ENCODE measurements at places on chromosomes 4 and X.

DNA sequence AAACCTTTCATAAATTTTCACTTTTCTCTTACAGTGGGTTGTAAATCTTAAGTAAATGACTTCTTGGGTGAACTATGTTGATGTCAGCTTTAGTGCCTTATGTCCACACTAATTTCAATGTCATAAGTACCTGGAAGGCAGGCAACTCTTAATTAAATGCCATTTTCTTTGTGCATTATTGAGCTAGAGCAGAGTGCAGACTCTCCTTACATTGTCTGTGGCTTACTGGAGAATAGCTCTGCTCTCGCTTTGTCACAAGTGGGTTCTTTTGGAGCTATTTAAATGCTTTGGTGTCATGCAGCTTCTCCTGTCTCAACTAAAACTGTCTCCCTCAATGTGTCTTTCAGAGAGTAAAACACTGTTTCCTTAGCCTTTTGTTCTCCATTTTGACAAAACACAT, 411.6 kb downstream of the STIM2 start:
- no peak for DNase-seq

DNA sequence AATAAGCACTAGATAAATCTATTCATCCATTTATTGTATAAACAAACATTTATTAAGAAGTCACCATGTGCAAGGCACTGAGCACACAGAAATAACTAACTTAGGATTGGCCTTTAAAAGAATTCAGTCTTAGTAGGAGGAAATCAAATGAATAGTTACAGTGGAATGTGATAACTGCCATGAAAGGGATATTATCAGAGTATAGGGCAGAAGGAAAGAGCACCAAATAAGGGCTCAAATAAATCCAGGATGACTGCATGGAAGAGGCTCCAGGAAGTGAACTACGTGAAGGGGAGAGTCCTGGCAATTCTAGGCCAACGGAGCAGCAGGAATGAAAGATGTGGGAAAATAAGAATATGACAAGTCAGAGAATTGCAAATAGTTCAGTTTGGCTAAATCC, 406.0 kb downstream of the INPP4B start:
- DNase-seq = no peak

GRCh38 chr4:139956507-139957017, 197.4 kb downstream of the MAML3 start:
- DNase-seq = no peak

- DNase-seq = no peak
Measured at GRCh38 chrX:72271812-72272211, 5.2 kb downstream of the RPS4X start.

GRCh38 chrX:48945517-48946348, 11.7 kb downstream of the OTUD5 start:
- peak; percentile 63 for DNase-seq

DNA sequence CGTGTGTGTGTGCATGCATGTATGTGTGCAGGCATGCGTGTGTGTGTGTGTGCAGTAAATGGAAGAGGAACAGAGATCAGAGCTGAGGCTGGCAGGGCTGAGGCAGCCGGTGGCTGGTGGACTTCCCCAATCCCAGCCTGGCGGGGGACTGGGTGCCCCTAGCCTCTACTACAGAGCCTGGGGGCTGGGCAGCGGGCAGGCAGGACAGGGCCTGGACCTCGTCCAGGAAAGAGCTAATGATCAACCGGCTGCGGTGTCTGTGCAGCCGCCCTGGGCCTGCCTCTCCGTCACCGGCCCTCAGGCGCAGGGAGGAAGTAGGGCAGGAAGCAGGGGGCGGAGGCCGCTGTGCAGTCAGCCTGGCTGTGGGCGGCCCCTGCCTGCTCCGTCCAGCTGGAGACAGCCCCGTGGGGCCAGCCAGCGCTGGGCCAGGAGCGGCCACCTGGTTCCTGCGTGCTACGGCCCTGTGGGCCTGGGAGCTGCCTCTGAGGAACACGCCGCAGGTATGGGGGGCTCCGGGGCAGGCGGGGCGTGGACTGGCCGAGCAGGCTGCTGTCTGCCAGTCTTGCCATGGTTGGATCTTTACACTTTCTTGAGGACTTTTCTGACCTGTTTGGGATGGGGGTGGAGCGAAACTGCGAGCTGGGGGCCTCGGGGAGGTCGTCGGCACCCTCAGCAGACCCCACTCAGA, at the start of gene SH3TC1:
Gene SH3TC1, plus strand, starts transcription at position 385 of the 688 bp plus-strand sequence. CDS start 5,905 bp downstream, outside the sequence.
- peak; percentile 67 for DNase-seq

- no peak for DNase-seq
Measured at GRCh38 chrX:4710618-4711433, 997.4 kb upstream of the PRKX start.

GRCh38 chr4:110516106-110516922, 40.4 kb downstream of the ENPEP start:
- DNase-seq = peak; percentile 79

DNA sequence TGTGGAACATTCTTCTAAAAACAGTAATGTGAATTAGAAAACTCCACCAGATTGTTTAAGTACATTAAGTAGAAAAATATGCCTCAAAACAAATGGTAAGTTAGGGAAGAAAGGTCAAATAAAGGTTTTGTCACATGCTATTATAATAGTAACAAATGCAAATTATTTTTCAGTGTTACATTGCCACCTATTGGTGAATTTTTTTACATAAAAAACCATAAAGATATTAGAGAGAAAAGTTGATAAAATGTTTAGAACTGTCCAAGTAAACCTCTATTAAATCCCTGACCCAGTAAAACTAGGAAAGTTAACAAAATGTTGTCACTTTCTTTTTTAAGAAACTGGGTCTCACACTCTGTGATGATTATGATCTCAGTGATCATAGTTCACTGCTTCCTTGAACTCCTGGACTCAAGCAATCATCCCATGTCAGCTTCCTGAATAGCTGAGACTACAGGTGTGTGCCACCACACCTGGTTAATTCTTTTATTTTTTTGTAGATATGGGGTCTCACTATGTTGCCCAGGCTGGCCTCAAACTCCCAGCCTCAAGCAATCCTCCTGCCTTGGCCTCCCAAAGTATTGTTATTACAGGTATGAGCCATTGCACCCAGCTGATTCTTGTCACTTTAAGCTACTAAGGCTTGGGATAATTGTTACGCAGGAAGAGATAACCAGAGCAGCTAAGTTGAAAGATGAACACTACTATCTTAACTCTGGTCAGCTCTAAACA, 157.6 kb downstream of the ATRX start:
- peak; percentile 1 for DNase-seq

DNA sequence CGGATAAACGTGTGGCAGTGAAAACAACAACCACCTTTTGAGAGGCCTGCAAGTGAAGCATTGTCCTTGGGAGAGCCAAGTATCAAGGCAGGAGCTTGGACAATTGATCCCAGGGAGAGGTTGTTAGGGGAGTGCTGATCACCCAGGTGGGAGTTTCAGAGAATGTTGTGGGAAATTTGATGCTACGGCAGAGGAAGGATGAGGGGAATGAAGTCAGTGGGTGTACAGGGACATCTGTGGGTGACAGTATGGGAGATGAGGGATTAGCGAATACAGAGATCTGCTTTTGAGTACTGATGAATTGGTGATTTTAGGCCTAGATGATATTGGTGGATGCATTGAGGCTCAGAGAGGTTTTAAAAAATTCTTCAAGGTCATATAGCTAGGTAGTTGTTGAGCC, 4.3 kb downstream of the GNL3L start:
- no peak for DNase-seq

DNA sequence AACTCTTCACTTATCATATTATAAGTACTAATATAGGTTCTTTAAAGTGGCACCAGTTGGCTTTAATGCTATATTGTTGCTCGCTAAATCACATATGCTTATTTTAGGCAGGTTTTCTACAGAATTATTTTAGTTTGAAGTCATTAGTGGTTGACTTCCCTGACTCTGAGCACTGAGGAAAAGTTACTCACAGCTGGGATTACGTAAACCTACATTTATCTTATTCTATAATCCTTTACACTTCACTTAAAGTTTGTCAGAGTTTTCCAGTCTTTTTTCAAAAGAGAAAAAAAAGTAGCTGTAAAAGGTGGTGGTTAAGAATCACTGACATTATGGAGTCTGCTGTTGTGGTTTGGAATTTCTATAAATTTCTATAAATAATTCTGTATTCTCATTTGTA, 5.8 kb downstream of the UGT2B4 start:
- DNase-seq = no peak

DNA sequence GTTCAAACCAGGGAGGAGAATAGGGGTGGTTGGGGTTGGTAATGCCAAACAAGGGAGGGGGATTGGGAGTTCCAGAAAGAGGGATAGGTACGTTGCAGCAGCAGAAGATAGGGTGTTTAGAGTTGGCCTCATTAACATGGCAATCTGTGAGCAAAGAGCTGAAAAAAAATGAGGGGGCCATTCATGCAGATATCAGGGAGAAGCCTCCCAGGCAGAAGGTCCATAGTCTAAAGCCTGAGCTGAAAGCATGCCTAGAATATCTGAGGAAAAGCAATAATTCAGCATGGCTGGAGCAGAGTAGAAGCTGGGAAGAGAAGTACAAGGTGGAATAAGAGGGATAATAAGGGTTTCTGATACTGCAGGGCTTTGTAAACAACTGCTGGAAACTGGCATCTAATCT, 550.9 kb upstream of the LCORL start:
- DNase-seq = no peak

DNA sequence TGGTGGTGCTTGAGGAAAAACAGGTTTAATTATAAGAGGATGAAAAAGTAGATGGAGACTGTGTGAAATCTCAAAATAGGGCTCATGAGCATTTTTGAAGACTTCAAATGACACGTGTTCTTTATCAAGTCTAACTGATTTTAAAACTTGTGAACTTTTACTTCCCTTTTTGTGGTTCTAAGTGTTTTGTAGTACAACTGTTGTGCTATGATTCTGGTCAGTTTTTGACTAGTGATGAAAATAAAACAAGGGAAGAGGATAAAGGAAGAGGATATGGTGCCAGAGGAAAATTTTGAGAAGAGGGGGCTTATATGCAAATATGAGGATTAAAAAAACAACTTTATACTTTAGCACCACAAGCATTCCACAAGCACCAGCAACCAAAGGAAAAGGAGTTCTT, 644.0 kb downstream of the RPA4 start:
- DNase-seq = no peak

DNA sequence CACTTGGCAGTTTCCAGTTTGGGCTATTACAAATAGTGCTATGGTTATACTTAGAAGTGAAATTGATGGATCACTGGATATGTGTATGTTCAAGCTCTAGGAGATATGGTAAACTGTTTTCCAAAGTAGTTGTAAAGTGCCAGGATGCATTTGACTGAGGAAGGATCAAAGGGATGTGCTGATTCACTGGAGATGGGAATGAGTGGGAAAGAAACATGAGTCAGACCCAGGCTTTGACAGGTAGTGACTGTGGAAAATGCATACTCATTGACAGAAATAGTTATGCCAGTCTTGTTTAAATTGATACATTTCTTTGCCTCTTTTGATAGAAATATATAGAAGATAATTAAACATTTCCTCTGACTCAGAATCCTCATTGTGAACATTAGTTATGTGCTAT, 77.9 kb downstream of the CEP135 start:
- no peak for DNase-seq

DNA sequence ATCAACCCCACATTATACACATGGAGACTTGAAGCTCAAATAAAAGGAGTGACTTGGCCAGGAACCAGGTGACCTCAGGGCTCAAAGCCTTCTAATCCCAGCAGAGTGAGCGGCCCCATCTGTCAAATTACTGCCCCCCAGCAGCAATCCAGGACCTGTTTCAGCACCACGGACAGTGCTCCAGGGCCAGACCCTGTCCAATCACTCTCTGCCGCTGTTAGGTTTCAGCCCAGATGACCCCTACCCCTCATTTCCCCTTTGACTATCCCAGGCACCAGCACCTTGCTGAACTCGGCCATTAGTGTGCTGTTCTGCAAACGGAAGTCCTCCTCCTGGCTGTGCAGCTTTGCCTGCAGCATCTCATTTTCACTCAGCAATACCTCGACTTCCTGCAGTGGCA, 5.1 kb downstream of the GRIPAP1 start:
- no peak for DNase-seq

GRCh38 chrX:39439906-39440798, 638.9 kb downstream of the MID1IP1 start:
- peak; percentile 30 for DNase-seq

DNA sequence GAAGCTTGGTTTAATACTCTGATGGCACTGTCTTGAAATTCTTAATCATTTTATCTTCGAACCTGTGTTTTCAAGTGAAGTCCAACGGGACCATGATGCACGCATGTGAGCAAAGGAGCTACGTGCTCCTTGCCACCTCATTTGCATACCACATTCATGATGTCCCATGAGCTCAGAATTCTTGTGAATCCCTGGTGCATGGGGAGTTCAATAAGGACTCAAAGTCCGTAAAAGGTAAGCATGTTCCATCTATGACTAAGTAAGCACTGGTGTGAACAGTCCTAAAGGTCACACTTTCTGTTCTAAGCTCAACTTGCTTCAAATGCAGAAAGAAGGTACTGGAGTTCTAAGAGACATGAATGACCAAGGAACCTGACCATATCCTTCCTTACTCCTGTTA, 13.1 kb upstream of the GPM6B start:
- no peak for DNase-seq

- no peak for DNase-seq
Measured at GRCh38 chr4:133058701-133059100, 90.4 kb upstream of the PCDH10 start.

DNA sequence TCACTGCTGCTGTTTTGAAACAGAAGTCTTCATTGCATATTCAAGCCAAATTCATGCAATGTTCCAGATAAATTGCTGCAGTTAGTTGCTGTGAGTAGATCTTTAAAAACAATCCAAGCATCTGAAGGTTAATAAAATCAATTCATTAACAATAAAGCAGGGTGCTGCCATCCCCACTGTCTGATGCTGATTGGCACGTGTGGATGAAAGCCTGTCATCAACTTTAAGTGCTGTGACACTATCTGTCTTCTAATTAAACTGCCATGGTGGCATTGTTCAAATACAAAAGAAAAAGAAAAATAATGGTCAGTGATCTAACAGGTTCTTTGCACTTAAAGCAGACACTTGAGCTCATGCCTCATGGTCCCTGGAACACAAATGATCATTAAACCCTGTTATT, 63.0 kb upstream of the MND1 start:
- DNase-seq = no peak

GRCh38 chrX:99461223-99461622, 948.9 kb downstream of the PCDH19 start:
- no peak for DNase-seq

DNA sequence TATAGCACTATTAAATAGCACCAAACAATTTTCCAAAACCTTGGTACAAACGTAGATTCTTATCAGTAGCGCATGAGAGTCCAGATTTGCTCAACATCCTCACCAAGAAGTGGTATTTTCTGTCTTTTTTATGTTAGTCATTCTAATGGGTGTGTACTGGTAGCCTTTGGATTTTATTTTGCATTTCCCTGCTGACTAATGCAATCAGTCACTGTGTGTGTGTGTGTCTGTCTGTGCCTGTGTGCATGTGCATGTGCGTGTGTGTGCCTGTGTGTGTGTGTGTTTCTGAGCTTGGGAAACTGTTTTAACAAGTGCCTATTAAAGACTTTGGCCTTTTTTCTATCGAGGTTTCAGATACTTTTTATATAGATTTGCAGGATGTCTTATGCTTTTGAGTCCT, 82.2 kb upstream of the MAGEA10 start:
- no peak for DNase-seq

- DNase-seq = no peak
Measured at GRCh38 chr4:181525634-181526033, 717.6 kb upstream of the TENM3 start.

- no peak for DNase-seq
Measured at GRCh38 chrX:122135070-122135469, 1049.0 kb upstream of the GRIA3 start.

GRCh38 chrX:17470136-17470535, 95.1 kb downstream of the NHS start:
- DNase-seq = no peak

- no peak for DNase-seq
Measured at GRCh38 chr4:65865489-65865888, 195.2 kb upstream of the EPHA5 start.

GRCh38 chr4:67593741-67594175, 35.2 kb downstream of the STAP1 start:
- DNase-seq = no peak
